ENCODE measurements at places on chromosomes 3 and 15.

DNA sequence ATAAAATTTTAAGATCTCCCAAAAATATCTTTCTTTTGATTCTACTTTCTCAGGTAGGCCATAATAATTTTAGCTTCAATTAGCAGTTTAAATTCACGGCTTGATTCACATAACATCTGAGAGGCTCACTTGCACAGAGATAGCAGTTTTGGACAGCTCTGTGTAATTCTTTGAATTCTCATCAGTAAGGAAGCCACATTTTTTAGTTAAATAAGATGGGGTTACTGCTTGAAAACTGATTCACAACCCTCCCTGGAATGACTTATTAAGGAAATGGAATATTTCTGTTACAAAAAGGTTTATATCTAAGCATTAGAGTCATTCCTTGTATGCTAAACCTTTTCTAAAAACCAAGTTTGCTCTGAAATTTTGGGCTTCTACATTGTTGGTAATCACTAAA is 212.7 kb downstream of the ALCAM start:
- DNase-seq: no peak

- no peak for DNase-seq
These were observed 69.3 kb downstream of the ADAMTSL3 start for GRCh38 chr15:83723216-83723615.

GRCh38 chr15:31214864-31215489 is 111.7 kb upstream of the KLF13 start:
- DNase-seq: no peak

DNA sequence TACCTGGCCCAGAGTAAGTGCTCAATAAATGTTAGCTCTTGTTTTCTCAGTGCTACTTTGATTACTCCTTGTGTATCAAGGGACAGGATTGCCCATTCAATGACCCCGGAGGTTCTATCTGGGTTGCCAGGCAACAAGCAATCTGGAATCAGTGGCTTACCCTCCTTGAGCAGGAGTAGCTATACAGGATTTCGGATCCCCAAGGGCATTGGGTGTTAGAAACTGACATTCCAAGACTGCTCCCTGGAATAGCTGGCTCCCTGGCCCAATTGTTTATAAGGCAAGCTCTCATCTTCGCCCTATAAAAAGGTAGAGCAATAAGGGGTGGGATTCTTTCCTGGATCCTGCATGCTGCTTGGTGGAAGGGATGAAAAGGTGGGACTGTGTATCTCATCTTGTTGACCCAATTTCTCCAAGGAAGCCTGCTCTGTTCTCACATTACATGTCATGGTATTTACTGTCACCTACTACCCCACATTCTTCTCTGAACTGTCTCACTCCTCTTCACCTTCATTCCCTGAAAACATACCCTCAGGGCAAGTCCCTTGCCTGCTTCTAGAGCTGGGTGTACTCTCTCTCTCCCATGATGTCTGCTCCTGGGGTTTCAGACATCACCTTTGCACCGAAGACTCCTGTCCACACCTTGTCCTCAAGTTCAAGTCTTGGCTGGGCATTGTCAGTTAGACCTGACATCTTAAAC is 26.4 kb upstream of the SCN10A start:
- no peak for DNase-seq

- no peak for DNase-seq
These were observed 166.3 kb downstream of the FAM43A start for GRCh38 chr3:194851941-194852340.

- DNase-seq: no peak
These were observed 111.6 kb upstream of the PHLDB2 start for GRCh38 chr3:111747490-111747889.

GRCh38 chr3:179560791-179561190 is 1.9 kb upstream of the ACTL6A start:
- no peak for DNase-seq

- no peak for DNase-seq
These were observed 71.4 kb downstream of the FBXL22 start for GRCh38 chr15:63668601-63669000.

GRCh38 chr3:51720292-51721061 is 13.6 kb downstream of the GRM2 start:
- DNase-seq: no peak

- no peak for DNase-seq
These were observed 6.3 kb downstream of the PDZRN3 start for GRCh38 chr3:73618461-73618860.

GRCh38 chr3:61354604-61355003 is 103.4 kb upstream of the FHIT start:
- DNase-seq: no peak

- DNase-seq: peak; percentile 83
These were observed 19.6 kb downstream of the PLXNA1 start for GRCh38 chr3:127002195-127003174.
